ENCODE measurements at places on chromosomes 3 and 15.

- no peak for DNase-seq
These were observed 10.5 kb upstream of the CTSH start for GRCh38 chr15:78955355-78955754.

DNA sequence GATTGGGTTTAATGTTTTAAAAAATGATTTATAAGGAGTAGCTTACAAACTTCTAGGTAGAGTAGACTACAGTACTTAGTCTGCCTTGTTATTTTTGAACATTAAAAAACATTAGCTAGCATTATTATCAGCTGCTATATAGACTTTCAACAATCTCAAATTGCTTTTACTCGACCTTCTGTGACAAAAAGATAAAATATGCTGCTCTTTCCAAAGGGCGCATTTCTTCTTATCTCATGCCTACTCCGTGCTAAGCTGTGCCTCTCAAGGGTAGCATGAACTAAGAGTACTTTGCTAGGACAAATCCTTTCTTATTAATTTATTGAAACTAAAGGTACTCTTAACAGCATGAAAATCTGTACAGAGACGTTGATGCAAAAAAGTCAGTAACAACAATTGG, 71.3 kb downstream of the SPRED1 start:
- no peak for DNase-seq

- no peak for DNase-seq
These were observed 34.0 kb downstream of the ZNF106 start for GRCh38 chr15:42456971-42457370.

DNA sequence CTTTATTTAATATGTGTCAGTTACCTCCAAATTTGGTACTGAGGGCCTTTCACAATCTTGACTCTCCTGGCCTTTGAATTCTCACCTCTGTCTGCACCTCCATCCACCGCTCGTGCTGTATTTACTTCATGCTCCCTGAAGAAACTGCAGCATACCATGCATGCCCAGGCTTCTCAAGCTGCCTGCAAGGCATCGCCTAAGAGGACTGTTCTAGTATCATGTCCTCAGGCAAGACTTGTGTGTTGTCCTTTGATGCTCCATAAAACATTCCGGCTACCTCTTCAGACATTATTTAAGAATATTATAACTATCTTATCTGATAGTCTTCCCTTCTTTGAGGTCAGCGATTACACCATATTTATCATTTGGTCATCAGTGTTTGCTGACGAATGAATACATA, 682.5 kb downstream of the NR2F2 start:
- DNase-seq: no peak

- DNase-seq: no peak
These were observed 31.6 kb upstream of the SLC35G2 start for GRCh38 chr3:136787349-136787748.

GRCh38 chr15:34271493-34271892, 46.7 kb downstream of the EMC4 start:
- DNase-seq: no peak

DNA sequence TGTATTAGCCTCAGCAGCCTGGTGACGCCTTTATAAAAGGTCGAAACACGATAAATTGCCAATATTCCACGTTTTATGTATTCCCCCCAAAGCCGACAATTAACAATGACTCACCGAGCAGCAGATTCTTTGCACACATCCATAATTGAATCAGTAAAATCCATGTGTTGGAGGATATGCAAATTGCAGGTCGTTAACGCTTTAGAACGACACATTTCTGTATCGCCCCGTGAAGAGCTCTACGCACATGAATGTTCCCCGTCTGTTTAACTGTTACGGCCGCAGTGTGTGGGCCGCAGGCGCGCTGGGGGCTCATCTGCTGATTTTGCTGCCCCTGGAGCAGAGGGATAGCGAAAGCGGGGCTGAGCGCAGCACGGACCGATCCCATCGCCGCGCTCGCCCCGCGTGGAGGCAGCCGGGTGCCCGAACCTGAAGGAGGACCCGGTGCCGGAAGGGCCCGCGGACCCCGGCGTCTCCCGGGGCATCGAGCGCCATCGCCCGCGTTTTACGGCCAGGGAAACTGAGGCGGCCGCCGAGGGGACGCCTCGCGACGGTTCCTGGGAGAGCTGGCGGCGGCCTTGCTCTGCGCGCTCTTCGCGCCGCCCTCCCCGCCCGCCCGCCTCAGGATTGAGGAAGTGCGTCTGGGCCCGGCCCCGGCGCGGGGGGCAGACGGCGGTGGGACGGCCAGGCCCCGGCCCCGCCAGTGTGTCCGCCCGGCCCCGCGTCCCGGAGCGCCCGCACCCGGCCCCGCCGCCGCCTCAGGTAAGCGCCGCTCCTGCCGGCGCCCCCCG, at the start of gene LRRK1:
TSS of gene LRRK1 (plus strand) at position 668 of the 791 bp plus-strand sequence. CDS start 5,276 bp downstream, outside the sequence.
- no peak for DNase-seq

DNA sequence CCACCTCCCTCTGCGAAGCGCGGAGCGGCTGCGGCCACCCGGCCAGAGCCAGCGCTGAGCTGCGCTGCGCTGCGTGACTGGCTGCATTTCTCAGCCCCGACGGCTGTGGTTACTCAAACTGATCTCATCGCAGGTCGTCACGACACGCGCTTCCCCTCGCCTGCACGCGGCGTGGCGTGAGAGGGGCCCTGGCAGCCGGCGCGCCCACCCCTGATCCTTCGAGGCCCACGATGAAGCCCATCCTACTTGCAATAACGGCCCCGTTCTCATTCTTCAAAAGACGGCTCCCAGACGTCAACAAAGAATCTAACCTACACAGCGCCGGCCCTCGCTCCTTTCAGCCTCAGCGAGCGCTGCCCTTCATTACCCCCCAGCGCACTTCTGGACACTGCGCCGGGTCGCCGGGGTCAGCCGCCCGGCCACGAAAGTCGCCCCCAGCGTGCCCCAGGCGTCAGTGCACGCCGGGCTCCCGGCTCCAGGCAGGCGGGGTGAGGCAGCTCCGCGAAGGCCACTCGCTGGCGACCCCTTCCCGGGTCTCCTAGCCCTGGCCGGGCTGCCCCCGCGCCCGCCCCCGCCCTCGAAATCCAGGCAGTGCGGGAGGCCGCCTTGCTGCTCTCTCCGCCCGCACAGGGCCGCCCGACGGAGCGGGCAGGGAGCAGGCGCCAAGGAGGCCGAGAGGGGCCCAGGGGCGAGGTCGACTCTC, 9.9 kb upstream of the LEKR1 start:
- DNase-seq: peak; percentile 22

DNA sequence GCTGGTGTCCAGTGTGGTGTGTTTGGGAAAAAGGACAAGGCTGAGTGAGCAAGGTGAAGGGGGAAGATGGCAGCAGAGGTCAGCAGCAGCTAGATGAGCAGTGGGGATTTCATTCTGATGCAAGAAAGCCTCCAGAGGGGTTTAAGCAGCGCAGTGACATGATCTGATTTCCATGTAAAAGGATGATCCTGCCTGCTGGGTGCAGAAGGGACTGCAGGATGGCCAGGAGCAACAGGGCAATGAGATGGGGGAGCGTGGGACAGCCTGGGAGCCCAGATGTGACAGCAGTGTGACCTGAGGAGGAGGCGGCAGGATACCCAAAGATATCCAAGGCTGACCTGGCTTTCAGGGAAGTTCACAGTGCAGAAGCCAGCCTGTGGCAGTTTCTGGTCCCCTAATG, 6.1 kb downstream of the WNT7A start:
- no peak for DNase-seq

DNA sequence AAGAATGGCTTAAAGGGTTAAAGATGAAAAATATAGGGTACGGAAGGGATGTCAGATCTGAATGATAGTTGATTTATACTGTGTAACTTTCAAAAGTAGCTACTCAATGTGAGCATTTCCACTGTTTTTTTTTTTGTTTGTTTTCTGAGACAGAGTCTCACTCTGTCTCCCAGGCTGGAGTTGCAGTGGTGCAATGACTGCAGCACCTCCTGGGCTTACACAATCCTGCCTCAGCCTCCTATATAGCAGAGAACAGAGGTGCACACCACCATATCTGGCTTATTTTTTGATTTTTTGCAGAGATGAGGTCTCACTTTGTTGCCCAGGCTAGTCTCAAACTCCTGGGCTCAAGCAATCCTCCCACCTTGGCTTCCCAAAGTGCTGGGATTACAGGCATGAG, 9.9 kb upstream of the PXK start:
- no peak for DNase-seq

- no peak for DNase-seq
These were observed 116.9 kb downstream of the RORA start for GRCh38 chr15:61112231-61112630.

DNA sequence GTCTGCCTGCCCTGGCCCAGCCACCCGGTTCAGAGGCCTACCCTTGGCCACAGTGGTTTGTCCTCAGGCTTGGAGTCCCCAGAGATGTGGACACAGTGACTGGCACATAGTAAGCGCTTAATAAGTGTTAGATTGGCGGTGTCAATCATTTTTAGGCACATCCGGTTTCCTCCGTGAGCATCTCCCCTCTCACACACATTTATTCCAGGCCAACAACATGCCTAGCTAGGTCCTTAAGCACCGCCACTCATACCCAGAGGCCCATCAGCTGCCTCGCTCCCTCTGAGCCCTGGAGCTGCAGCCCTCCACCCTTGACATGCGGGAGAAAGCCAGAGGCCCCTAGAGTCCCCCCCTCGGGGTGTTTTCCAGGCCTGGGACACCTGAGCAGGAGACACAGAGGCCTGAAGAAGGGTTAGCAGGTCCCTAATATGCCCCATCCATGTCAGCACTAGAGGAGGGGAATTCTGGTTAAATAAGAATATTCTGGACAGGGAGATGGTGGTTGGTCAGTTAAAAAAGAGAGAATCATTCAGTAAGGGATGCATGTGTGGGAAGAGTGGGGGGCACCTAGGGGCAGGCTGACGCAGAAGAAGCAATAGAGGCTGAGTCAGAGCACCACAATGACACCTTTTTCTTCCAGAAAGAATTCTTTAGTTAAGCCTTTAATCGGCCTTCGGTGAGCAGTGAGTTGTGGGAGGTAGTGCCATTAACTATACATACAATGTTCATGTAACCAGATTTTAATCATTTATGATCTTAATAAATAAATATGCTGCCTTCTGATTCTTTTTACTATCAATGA, 22.3 kb downstream of the NR2F2 start:
- no peak for DNase-seq

DNA sequence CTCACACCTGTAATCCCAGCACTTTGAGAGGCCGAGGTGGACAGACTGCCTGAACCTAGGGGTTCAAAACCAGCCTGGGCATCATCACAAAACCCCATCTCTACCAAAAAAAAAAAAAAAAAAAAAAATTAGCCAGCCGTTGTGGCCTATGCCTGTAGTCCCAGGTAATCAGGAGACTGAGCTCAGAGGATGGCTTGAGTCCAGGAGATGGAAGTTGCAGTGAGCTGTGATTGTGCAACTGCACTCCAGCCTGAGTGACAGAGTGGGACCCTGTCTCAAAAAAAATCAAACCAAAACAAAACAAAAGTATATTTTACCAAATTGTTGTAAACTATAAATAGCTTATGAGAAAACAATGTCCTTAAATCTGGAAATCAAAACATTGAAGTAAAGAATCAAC, 34.7 kb upstream of the UBP1 start:
- DNase-seq: no peak

DNA sequence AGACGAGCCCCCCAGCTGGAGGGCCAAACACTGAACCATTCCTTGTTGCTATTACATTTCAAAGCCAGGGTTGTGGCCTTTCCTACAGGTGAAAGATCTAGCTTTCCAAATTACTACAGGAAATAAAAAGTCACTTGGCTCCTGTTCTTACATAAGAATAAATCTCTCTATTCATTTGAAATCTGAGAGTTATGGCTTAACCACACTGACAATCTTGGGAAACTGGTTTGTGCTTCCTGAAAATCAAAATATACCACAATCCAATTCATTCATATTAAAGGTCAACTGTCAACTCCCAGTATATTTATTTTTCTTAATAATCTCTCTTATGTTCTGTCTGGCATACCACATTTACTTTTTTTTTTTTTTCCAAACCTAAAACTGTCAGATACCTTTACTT, 103.7 kb upstream of the LMOD3 start:
- no peak for DNase-seq

DNA sequence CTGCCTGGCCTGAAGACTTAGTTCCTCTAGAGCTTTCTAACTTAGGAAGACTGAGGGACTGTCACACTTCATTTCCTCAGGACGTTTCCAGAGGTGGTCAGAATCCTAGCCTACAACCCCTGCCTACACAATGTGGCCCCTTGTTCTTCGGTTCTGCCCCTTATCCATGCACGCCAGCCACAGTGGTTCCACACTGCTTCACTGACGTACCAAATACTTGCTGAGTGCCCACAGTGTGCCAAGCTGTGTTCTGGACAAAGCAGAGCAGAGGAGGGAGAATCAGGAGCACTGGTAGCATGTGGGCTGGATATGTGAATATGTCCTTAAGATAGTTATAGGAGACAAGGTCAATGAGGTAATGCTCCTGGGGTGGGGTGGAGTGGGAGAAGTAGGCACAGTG, 70.5 kb upstream of the SAMMSON start:
- DNase-seq: no peak

DNA sequence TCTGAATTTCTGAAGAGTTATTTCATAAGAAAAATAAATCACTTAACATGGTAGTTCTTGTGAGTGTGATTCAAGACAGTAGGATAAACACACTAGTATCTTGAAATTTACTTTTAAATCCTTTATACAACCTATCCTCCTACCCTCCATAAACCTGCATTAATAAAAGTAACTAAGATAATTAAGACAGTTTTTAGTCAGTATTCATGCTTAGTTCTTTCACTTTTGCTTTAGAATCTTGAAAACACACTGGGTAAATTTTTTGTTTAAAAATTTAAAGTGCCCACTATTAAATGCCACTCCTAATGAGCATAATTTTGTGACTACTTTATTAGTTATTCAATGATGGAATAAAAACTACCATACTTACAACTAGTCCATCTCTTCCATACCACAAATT, 28.8 kb downstream of the GOLIM4 start:
- DNase-seq: no peak

GRCh38 chr15:101396484-101397261, 92.8 kb downstream of the PCSK6 start:
- DNase-seq: no peak

- no peak for DNase-seq
These were observed 41.0 kb downstream of the FLNB start for GRCh38 chr3:58049143-58049785.

DNA sequence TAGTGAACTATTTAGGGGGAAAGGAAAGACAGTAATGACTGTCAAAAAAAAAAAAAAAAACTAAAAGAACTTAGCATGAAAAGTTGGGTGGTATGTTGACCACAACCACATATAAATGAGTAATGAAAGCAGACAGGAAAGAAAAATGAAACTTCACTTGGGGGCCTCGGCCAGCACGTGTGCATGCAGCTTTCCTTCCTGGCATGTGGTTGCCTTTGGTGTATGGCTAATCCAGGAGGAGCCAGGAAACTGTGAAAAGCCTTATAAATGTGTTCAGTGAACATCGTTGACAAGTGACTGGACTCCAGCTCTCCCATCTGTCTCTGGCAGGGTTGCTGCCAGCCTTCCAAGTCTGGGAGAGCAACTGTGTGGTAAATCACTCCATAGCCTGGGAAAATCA, 195.1 kb downstream of the DTWD1 start:
- no peak for DNase-seq

- DNase-seq: no peak
These were observed 106.8 kb downstream of the BBX start for GRCh38 chr3:107629566-107629965.
